ENCODE measurements at places on chromosomes 13 and 19.

DNA sequence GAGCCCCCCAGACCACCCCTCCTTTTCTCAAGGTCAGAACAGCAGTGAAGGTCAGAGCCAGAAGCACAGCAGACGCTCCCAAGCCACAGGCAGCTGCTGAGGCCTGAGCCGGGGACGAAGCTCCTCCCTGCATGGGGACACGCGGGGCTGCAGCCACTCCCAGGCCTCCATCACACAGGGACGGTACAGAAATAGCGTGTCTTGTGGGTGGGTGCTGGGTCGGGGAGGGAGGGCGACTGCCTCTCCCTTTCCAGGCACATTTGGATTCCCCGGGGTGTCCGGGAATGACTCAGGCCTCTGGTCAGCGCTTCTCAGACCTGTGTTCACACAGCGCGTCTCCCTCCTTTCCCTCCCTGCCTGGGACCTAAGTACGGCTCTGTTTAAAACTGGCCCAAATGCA is 33.2 kb downstream of the RASA3 start:
- DNase-seq = no peak

DNA sequence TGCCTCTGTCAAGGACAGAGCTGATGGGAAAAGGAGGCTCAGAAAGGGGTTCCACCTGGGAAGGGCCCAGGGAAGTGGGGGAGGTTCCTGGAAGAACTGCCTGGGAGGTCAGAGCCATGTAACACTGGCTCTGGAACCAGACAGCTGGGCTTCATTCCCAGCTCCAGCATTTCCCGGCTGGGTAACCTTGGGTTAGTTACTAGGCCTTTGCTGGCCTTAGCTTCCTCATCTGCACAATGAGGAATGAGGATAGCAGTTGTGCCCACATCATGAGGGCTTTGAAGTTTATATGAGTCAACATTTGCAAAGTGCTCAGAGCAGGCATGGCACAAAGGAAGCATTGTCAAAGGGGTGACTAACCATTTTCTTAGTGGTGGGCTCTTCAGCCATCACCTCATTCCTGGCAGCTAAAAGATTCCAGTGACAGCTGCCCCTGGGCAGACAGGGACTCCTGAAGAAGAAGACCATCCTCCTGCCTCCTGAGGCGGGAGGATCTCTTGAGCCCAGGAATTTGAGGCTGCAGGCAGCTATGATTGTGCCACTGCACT is 1.7 kb upstream of the DNAJB1 start:
- DNase-seq = no peak

- DNase-seq = no peak
These were observed 879.0 kb upstream of the SLITRK5 start for GRCh38 chr13:86792153-86792651.

DNA sequence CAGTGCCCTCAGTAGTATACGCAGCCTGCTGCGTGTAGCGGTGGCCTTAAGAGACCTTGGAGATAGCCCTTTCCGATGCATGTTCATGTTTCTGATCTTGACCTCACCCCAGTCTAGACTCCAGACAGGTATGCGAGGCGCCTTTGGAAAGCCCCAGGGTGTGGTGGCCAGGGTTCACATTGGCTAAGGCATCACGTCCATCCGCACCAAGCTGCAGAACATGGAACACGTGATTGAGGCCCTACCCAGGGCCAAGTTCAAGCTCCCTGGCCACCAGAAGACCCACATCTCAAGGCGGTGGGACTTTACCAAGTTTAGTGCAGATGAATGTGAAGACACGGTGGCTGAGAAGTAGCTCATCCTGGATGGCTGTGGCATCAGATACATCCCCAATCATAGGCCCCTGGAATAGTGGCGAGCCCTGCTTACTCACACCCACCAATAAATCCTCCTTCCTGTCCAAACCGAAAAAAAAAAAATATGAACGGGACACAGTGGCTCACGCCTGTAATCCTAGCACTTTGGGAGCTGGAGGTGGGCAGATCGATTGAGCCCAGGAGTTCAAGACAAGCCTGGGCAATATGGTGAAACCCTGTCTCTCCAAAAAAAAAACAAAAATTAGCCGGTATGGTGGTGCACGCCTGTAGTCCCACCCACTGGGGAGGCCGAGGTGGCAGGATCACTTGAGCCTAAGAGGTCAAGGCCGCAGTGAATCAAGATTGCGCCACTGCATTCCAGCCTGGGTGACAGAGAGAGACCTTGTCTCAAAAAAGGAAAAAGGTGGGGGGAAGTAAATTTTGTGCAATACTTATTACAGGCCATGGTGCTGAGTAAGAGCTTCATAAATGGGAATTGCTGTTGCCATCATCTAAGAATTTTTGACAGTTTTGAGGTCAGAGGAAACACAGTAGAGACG is 12.4 kb upstream of the CBLC start:
- DNase-seq = no peak

DNA sequence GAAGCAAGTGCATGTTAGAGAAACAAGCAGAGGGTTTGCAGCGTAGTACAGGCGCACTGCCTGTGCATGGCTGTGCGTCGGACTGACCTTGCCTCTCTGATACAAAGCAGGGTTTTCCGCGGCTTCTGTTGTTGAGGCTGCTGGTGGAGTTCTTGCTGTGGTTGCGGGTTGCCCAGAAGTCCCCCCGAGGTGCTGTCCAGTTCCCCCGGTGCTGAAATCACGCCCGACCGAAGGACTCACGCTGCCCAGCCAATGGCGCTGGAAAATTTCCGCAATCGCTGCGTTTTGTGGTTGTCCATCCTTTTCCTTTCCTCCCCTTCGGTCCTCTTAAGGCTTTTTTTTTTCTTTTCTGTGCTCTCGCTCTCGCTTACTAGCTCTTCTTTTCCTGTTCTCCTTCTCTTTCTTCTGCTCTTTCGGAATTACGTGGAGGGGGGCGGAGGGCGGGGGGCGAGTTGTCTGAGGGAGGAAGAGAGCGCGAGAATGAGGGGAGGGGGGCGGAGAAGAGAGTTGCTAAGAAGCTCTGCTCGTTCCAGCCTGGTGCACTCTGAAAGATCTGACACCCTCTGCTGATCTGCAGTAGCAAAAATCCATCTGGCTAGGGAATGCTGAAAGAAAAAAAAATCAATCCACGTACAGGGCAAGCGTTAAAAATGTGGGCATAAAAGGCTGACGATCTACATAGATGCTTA is at the start of gene SLITRK1:
TSS of gene SLITRK1 (minus strand) at position 558 of the 689 bp plus-strand sequence. CDS start 967 bp downstream, outside the sequence.
- DNase-seq = no peak

- no peak for DNase-seq
These were observed 255.9 kb upstream of the SOX21 start for GRCh38 chr13:94968040-94968756.

DNA sequence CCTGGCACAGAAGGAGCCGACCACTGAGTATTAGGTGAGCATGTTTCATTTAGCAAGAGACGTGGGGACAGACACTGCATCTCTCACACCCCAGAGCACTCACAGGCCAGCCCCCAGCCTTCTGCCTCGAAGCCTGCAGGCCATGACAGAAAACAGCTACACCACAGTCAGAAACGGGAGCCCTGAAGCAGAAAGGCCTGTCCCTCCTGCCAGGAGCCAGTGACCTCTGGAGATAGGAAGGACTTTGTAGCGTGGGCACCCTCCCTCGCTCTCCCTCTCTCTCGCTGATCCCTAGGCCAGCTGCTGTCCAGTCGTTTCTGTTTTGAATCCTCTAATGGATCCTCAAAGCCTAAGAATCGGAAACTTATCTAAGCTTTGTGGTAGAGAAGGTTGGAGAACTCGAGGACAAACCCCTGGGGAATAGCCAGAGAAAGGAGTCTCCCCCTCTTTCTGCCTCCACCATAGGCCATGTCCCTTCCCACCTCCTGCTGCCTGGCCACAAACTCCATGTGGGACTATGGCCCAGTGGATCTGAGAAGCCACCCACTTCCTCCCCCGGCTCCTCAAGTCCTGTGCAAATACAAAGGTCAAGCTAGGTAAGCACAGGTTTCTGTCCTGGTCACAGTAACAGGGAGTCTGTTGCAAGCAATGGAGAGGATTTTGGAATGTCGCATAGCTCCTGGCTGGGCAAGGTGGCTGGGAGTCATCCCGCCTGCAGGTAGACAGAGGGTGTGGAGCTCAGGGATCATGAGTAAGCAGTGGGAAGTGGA is 95.1 kb downstream of the NUFIP1 start:
- no peak for DNase-seq

GRCh38 chr13:35343417-35343816 is 133.1 kb downstream of the MAB21L1 start:
- DNase-seq = no peak

All from esophagus squamous epithelium (tissue), 5 donors.